ENCODE measurements at places on chromosomes 5 and 9.

DNA sequence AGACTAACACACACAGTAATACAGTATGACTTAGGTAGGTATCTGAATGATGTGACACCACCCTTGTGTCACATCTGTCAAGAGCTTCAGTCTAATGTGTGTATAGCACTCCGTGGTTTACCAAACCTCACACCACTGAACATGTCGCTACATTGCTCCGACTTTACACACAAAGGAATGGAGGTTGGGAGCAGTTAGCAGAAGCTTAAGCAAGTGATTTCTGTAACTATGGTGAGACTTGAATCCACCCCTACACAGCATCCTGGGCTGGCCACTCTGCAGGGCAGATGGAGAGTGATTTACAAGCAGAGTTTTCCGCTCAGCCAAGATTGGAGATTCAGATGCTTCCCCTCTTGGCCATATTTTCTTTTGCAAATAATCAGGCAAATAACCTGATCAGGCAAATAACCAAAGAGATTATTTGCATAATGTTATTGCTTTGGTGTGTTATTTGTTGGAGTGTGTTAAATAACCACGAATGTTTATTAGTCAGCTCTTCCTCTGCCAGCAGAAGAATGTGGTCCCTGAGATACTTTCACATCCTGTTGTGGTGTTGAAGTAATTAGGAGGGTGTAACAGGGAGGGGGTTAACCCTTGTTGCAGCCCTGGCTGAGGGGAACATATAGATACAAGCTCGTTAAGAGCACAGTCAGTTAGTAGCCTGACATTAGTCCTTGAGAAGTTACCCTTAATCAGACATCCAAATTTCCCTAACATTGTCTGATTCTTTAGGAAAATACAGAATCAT is 92.8 kb downstream of the SNX18 start:
- DNase-seq: peak; percentile 42

DNA sequence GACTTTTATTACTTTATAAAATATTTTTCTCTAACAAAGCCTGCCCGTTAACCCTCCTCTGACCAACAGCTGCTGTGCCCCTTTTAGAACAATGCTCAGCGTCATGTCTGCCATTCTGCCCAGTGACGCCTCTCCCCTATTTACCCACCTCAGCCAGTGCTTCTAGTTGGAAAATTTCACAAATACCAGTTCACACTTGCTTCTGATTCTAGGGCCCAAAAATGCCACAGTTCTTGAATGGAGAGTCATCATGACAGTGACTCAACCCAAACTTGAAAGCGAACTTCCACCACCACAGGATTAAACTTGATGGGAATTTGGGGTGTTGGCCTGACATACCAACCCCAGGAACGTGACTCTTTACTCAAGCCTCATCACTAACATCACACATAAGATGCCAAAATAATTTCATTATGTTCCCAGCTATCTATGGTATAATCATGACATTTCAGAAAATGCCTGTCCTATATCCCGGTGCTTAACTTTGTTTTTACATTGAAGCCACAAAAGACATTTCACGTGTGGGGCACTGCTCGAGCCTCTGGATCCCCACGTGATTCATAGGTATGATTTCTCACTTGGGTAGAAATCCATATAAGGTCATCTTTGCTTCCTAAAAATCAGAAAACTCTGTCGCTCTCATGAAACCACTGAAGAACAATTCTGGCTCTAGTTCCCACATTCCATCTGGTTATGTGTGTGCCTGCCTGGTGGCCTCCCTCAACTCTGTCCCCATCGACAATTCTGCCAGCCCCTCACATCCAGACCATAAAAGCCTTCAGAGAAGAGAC is 220.9 kb downstream of the ACTL7B start:
- DNase-seq: no peak

DNA sequence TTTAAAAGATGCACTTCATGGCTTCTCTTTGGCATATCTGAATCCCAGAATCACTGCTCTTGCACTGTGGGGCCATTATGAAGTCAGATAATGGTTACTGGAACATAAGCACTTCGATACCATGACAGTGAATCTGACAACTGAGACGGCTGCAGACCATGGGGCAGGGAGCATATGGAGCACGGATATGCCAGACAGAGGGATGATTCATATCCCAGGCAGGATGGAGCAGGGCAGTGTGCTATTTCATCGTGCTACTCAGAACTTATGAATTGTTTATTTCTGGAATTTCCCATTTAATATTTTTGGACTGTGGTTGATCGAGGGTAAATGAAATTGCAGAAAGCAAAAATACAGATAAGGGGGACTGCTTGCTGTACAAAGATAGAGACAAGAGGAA is 145.0 kb downstream of the EGFLAM start:
- DNase-seq: no peak

GRCh38 chr9:90821697-90822096 is 20.1 kb downstream of the SYK start:
- DNase-seq: no peak

DNA sequence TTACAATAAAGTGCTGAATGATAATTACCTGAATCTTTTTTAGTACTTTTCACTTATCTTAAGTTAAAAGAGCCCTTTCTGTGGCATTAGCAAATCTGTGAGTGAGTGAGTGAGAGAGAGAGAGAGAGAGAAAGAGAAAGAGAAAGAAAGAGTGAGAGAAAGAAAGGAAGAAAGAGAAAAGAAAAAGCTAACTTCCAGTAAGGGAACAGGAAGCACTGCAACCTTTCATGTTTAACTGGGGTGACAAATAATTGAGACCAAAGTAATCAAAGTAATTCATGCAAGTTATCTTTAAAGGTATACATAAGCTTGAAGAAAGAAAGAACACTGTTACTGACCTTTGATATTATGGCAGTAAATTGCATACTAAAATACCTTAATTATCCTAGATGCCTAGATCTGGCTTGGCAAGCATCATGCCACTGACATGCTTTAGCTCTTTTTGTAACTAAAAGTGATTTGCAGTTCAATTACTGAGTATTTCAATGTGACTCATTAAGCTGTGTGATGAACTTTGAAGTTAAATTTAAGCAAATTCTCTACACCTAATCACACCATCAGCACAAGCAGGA is 21.7 kb downstream of the FEM1C start:
- DNase-seq: peak; percentile 9

DNA sequence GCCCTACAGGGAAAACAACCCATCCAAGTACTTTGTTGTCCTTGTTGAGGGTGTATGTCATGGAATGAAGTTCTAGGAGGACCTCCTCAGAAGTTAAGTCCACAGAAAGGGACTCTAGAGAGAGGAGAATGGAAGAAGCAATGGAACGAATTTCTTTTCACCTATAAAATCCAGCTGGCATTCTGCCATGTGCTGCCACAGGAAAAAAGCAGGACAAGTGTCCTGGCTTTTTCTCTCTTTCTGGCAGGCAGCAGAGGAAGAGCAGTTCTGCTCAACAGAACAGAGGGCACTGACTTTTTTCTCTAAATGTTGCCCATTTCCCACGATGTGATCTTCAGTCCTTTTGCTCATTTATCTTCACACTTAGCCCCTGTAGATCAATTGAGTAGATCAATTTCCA is 240.8 kb downstream of the MCTP1 start:
- DNase-seq: no peak

DNA sequence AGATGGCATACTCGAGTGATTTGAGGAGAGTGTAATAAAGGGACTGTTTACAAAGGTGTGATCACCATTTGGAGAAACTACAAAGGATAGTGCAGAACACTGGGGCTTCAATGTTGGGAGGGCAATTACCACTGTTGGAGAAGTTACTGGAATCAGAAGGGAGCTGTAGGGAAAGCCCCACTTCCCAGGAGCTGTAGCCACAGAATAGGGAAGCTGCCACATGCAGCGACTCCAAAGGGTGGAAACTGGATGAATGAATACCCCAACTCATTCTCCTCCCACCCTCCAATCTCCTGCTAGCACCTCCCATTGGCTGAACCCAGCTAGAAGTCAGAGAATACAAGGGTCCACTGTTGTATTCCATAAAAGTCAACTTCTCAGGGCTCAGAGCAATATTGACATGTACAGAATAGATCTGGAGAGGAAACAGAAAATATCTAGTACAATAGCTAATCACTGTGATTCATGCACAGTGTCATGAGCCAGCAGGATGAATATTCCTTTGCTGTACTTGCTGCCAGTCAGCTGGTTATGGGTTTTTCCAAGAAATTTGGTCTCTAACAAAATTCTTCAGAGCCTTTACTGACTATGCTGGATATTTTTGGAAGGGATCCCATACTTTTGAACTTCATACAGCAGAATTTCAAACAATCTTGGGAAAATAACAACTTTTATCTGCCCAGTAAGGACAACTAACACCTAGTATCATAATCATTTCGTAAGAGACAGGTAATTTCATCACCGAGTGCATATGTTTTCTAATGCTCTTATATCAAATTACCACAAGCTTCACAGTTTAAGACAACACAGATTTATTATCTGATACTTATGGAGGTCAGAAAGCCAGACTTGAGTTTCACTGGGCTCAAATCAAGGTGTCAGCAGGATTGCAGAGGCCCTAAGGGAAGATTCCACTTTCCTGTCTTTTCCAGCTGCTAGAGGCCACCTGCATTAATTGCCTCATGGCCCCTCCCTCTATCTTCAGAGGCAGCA is 39.6 kb downstream of the PDCD1LG2 start:
- no peak for DNase-seq

DNA sequence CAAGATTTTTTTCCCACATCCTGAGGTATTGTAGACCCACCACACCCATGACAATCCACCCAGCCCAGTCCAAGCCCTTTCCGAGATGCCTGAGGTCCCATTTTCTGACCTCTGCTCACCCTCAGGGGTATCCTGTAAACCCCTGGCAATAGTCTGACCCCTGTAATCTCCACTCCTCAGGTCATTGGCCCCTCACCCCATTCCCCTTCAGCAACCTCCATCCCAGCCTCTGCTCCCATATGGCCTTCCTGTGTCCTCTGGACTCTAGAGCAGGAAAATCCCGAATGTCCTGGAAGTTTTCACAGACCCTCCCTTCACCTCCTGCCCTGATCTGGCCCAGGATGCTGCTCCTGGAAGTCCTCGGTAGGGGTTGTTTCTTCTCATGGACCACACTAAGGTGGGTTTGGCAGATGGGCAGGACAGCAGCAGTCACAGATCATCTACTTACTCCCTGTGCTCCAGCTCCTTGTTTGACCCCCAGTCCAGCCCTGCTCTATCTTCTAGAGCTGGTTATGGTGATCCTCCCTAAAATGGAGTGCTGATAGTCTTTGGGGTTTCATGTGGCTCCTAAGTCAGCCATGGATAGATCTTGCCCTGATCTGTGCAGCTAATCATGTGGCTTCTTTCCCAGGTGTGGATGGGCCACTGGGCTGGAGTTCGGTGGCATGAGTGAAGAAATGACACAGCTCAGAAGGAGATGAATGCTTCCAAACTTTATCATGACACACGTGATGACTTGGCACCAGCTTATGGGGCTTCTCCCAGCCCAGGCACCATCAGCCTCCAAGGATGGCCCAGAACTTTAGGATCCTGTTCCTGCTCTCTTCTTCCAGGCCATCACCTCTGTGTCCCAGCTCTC is 12.0 kb upstream of the ACSL6 start:
- no peak for DNase-seq

GRCh38 chr9:132731230-132731629 is 61.0 kb downstream of the GTF3C4 start:
- no peak for DNase-seq

DNA sequence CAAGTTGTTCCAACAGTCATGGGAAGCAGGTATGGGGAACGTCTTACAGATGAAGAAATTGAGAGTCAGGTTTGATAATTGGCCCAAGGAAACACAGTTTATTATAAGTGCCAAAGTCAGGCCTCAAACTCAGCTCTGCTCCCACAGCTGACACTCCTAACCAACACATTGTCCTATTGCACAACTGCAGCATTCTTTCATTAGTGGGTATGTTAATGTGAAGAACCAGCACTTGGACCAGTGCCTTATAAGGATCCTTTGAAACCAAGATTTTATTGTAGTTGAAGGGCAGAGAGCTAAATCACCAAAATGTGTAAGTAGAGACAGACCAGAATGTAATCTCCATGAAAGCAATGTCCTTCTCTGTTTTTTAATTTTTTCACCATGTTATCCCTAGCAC is 56.1 kb downstream of the GRIA1 start:
- DNase-seq: no peak

- no peak for DNase-seq
These were observed 56.8 kb downstream of the GLIS3 start for GRCh38 chr9:4243113-4243512.

- no peak for DNase-seq
These were observed 133.1 kb downstream of the KCNIP1 start for GRCh38 chr5:170636801-170637477.

DNA sequence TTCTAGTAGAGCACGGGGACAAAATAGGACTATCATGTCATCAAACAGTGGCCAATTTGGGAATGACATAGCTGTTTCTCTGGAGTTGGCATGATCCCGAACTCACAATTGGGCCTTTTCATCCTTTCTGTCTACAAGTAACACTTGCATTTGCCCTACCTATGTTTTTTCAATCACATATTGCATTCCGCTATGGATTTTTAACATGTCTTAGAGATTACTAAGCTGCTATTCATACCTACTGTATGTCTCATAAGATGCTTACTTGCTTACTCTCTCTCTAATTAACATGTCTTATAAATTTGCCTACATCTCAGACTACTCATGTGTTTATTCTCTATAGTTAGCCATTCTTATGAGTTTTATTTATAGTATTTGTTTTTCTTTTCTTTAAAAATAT is 341.2 kb upstream of the CTNND2 start:
- DNase-seq: no peak

GRCh38 chr5:54705994-54706653 is 188.6 kb downstream of the SNX18 start:
- no peak for DNase-seq

DNA sequence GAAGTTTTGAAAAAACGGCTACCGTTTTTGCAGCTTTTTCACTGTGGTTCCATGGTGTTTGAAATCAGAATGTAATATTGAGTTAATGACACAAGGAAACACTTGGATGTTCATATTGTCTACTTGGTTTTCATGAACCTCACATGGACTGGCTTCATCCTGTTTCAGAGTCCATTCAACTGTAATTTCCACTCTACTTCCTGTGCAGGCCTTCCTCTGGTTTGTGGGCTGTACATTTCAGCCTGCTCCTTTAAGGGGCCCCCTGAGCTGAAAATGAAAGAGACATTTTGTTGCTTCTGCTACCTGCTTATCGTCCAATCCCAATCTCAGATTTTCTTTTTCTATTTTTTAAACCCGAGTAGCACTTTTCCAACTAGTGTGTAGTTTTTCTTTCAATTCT is 41.8 kb upstream of the CDKN2B start:
- peak; percentile 39 for DNase-seq

- DNase-seq: no peak
These were observed 490.7 kb upstream of the PTPRD start for GRCh38 chr9:11103525-11103924.

DNA sequence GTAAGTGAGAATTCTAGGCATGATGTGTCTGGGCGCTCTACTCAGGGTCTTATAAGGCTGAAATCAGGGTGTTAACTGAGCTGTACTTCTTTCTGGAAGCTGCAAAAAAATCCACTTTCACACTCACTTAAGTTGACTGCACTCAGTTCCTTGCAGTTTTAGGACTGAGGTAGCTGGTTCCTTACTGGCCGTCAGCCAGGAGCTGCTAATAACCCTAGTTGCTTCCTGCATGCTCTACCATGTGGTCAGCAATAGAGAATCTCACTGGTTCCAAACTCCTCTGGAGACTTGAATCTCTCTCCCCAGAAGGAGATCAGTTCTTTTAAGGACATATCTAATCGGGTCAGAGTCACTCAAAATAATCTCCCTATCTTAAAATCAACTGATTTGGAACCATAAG is 911.2 kb downstream of the EFNA5 start:
- no peak for DNase-seq
